ENCODE measurements at places on chromosomes 16 and 17. TPM values are rescaled to one million over a fixed set of nuclear protein-coding genes. Genes with fewer than 3 reads are reported as not detected.
A peak's percentile ranks its signal among the peaks of the same experiment; 100 is the strongest.

GRCh38 chr17:20852239-20852989, 190.4 kb downstream of the USP22 start:
- DNase-seq = no peak

DNA sequence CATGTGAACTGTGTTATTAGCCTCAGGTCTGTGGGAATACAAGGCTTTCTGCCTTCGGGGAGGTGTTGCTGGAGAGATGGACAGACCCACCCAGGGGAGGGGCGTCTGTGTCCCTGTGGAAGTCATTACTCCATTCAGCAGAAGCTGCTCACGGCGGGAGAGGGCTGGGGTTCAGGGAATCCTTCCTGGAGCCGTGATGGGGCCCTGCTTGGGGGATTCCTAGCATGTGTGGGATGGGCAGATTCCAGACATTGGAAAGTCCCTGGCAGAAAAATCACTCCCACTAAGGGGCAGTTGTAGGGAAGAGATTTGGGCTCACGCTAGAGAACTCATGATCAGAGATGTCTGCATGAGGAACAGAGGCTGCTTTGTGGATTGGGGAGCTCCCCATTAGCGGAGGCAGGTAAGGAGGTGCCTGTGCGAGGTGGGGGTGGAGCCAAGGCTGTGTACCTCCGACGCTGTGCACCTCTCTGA, 56.3 kb upstream of the IL34 start:
- no peak for DNase-seq

DNA sequence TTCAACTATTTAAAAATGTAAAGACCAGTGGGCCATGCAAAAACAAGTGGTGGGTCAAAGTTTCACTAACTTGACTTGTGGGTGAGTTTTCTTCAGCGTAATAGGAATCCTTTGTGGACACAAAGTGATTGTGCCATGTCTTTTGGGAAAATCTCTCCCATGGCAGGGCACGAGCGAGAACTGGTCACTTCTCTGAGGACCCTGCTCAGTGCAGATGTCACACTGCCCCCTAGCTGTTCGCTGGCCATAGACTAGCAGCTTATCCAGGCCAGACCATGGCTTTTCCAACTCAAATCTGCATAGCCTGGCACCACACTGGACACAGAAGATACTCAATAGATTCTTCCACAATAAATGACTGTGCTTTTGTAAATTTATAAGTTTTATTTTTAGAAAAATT, 306.0 kb upstream of the CCL2 start:
- DNase-seq = peak; percentile 36

DNA sequence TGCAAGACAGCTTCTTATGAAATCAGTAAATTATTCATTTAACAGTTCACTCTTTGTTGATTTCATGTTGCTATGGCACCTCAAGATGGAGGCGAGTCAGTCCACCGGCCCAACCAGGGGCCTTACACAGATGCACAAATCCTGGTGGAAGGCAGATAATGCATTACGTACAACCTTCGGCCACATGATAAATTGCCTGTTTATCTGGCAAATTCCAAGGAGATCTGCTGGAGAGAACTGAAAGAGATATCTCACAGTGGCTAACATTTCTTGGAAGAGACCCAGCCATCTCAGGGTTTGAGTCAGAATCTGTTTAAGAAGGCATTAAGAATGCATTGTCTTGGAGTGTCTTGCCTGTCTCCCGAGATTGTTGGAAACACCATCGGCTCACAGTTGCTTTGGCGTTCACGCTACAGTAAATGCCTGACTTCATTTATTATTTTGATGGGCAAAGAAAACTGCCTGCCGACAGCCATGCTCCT, 225.6 kb downstream of the MSI2 start:
- DNase-seq = no peak

DNA sequence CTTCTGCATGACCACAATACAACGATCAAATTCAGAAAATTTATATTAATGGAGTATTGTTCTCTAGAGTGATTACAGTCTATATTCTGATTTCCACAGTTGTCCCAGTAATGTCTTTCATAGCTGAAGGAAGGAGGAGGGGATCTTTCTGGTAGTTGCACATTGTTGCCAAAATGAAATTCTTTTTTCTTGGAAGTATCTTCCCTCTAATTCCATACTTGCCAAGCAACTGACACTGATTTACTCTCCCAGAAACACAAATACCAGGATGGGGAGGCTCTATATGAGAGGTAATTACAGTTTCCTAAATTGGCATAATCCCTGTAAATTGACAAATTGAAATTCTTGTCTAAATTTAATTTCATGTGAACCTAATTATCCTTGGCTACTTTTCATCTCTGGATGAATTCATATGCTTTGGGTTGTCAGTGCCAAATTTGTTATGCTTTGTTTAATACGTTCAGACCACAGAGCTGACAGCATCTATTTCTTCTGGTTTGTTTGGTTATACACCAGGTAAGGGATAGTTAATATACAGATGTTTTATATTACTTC, 30.0 kb downstream of the NOL11 start:
- no peak for DNase-seq

GRCh38 chr17:9064311-9064834, 43.1 kb downstream of the NTN1 start:
- no peak for DNase-seq

- DNase-seq = no peak
These were observed 2.0 kb downstream of the CD79B start for GRCh38 chr17:63929860-63930766.

DNA sequence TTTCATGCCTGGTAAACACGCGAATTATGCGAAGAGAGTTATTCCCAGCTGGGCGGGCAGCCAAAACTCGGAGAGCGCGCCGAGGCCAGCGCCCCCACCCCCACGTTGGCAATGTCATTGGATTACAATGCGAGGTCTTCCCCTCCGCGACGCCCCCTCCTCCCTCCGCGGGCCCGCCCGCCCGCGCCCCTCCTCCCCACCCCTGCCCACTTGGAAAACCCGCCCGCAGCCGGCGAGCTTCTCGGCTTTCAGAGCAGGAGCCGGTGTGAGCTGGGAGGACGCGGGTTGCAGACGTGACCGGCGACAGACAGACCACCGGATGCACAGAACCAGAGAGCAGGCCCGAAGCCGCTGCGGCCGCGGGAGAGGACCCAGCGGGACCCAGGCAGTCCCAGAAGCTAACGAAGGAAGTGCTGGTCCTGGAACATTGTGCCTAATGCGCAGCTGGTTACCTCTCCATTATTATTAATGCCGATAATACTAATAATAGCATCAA, 4.0 kb downstream of the NOG start:
- DNase-seq = no peak

DNA sequence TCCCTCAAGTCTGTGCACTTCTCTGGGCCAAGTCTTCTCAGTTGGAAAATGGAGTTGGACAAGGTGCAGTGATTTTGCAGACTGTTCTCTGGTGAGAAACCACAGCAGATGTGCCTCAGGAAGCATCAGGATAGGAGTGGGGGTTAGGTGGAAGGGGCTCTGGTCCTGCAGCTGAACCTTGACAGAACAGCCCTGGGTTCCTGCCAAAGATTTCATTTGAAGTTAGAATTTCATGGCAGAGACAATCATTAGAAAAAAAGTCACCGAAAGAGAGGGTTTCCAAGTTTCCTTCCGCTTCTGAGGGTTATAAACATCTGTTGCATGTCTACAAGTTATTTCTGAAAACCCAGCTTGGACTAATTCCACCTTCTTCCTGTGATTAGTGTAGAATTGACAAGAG, 80.4 kb upstream of the IRX3 start:
- DNase-seq = no peak

DNA sequence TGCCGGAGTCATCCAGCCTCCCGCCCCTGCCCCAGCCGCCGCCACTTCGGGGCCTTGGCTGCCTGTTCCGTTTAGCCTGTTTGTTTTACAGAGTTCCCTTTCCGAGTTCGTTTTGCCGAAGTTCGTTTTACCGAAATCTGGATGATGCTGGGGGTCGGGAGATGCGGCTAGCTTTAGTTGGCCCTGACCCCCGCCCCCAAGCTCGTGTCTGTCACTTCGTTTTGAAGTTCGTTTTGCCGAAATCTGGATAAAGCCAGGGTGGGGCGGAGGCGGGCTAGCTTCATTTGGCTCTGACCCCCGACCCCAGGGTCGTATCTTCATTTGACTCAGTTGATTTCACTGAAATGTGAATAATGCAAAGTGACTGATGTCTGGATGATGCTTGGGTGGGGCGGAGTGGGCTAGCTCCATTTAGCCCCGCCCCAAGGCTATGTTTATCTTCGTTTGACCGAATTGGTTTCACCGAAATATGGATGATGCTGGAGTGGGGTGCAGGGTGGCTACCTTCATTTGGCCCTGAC, 591 bp downstream of the PSMD7 start:
- peak; percentile 20 for DNase-seq

DNA sequence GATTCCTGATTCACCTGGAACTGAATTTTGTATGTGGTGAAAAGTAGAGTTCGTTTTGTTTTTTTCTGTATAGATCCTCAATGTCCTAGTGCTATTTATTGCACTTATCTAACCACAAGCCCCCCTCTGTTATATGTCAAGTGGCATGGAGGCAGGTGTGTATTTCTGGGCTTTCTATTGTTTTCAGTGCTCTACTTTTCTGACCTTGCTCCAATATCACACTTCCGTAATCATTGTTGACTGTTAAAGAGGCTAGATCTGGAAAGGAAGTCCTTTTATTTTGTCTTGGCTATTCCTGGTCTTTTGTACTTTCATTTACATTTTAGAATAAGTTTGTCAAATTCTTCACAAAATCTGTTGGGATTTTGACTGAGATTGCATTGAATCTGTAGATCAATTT, 26.8 kb upstream of the FBXO47 start:
- DNase-seq = no peak

- DNase-seq = peak; percentile 71
These were observed 3.2 kb upstream of the METRN start for GRCh38 chr16:711548-712320.

- no peak for DNase-seq
These were observed 43.2 kb upstream of the PVALEF start for GRCh38 chr17:81121841-81122733.

GRCh38 chr17:76193591-76193990, 46.7 kb downstream of the RNF157 start:
- DNase-seq = no peak

- no peak for DNase-seq
These were observed 4.1 kb downstream of the CDIPT start for GRCh38 chr16:29858974-29859373.

GRCh38 chr16:57791893-57792461, 10.3 kb downstream of the KIFC3 start:
- no peak for DNase-seq

DNA sequence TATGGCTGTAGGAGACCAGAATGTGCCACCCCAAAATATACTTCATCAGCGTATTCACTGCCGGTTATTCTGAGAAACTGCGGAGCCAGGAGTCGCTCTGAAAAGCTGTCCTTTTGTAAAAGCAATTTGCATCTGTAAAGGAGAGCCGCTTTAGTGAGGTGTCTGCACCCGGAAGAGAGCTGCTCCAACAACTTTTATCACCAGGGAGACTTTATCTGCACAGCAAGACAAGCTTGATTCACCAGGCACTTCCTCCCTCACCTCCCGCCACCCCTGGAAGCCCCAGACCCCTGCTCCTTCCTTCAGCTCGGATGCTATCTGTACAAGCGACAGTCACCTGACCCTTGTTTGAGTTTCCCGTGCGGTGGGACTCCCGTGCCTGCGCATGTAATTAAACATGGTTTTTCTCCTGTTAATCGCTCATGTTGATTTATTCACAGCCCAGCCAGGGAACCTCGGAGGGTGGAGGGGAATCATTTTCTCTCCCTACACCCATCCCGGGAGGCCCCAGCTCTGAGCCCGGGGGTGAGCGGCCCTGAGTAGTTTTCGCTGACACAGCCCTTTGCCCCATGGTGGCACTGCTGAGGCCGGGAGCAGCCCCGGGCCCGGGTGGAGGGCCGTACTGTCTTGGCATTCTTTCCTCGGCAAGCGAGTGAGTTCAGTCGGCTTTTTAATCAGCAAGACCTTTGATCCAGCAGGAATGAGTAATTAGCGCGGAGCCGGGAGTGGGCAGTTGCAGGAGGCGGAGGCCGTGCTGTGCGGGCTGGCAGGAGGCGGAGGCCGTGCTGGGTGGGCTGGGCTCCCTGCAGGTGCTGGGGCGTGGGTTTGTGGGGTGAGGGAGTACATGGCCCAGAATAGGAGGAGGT, 222.7 kb upstream of the CIBAR2 start:
- DNase-seq = peak; percentile 81

- DNase-seq = peak; percentile 61
These were observed 8.3 kb downstream of the FOXJ1 start for GRCh38 chr17:76132574-76133338.

GRCh38 chr16:4089811-4090301, 26.4 kb downstream of the ADCY9 start:
- no peak for DNase-seq

DNA sequence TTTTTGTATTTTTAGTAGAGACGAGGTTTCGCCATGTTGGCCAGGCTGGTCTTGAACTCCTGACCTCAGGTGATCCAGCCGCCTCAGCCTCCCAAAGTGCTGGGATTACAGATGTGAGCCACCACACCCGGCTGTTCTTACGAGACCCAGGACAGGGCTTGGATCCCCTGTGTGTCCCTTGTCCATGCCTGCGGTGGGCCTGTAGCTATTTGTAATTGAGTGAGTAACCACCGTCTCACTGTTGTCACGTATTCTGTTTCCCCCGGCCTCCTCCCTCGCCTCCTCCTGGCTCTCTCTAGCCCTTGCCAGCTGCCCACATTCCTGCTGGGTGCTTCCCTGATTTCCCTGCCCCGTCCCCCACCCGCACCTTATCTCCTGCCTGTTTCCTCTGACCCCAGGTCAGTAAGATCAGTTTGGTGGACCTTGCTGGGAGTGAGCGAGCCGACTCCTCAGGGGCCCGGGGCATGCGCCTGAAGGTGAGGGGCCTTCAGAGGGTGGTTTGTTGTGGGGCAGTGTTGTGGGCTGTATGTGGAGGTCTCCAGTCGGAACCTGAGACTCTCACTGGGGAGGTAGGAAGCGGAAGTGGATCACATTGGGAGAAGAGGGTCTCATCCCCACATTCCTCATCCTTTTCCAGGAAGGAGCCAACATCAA, 5.6 kb downstream of the KIF1C start:
- no peak for DNase-seq

GRCh38 chr16:58114827-58115825, 14.1 kb downstream of the CFAP20 start:
- no peak for DNase-seq

DNA sequence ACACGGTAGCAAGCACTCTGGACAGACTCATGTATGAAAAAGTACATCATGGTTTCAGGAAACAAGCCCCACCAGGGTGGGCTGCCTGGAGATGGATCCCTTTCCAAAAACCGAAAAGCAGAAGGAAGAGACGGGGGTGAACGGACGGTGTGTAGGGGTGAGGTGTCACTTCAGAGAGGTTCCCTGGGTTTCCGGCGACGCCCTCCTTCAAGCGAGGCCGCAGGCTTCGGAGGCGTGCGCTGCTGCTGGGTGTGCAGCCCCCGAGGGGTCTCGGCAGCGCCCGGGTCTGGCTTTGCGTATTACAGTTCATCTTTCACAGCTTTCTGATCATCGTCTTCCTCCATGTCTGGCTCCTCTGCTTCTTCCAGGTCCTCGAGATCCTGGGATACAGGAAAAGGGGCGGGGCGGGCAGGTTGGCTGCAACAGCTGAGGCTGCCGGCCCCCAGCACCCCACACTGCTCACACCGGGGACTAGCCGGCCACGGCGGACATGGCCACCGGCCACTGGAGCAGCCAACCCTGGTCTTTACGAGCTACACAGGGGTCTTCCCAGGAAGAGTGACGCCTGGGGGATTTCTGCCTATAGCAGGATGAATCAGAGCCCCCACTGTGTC, 9.0 kb upstream of the PPP1R27 start:
- no peak for DNase-seq

MGAT5B gene
- not detected for total RNA-seq

PRM3 gene
- total RNA-seq = not detected

CHRNE gene
- not detected for total RNA-seq

GSG1L2 gene
- not detected for total RNA-seq

CYBC1 gene
- total RNA-seq = 89.5 TPM

GAST gene
- total RNA-seq = not detected

DRC3 gene
- total RNA-seq = 0.78 TPM

ITGB4 gene
- 224 TPM for total RNA-seq

MT1G gene
- total RNA-seq = 1.5 TPM
